ENCODE measurements at places on chromosomes 6 and 20.

GRCh38 chr6:28782113-28782673, 141.6 kb downstream of the TRIM27 start:
- DNase-seq, result no peak

DNA sequence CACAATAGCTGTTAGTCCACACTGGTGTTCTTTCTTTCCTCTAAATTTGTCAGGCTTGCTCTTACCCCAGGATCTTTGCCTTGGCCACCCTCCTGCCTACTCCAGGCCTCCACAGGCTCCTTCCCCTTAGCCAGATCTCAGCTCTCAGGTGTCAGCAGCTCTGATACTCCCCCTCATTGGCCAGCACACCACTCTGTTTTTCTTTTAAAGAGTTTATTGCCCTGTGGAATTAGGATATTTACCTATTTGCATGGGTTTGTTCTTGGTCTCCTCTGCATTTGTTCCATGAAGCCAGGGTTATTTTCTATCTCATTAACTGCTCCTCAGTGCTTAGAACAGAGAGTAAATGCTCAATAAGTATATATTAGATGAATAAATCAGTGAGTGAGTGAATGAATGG, 36.8 kb downstream of the GCNT2 start:
- DNase-seq, result no peak

DNA sequence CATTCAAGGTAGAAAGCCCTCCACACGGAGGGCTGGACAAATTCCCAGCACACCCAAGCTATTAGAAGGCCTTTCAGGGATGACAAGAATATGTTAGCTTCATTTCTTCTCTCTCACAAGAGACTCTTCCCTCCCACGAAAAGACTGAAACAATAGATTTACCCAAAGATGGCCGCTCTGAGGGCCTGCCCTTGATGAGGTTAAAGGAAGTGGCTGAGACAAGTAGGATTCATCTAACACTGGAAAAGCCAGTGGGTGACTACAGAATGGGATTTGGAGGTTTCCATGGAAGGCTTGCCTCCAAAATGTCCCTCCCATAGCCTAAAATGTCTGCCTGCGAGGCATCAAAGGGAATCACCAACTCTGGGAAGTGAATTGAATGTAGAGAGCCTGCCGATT, 277.6 kb downstream of the CLIC5 start:
- no peak for DNase-seq

DNA sequence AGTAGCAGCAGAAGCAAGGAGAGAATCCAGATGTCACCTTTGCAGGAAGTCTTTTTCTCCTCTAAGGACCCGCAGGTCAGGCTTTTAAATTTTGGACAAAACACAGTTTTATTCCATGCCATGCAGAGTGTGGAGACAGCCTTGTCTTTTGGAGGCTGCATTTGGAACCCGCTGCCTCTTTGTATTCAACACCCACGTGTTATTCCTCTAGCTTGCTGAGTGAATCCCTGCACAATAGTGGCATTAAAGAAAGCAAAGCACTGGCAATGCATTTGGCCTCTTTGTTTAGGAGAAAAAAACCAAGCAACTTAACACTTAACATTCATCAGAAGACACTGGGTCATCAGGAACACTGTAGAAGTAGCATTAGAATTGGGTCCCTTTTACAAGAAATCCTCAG, 43.5 kb downstream of the TFAP2B start:
- DNase-seq, result no peak

- DNase-seq, result no peak
Observed at GRCh38 chr6:163565140-163565539, 150.6 kb downstream of the QKI start.

GRCh38 chr6:36735110-36736071, 37.8 kb downstream of the RAB44 start:
- peak; percentile 64 for DNase-seq

DNA sequence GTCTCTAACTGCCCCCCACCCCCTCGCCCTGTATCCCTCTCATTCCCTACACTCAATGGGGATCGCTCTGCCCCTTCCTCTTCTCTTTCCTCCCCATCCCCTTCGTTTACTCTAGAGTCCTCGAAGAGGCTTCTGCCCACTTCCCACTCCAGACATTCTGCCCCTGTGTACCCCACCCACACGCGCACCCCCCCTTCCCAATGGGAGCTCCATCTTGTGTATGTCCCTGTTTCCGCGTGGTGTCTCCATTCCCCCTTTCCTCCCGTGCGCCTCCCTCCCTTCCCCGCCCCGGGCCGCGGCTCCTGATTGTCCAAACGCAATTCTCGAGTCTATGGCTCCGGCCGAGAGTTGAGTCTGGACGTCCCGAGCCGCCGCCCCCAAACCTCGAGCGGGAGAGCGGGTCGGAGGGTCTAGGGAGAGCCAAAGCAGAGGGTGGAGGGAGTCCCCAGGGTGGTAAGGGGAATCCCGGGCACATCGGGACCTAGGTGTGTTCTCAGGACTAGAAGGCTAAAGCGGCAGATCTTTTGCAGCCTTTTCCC, 679 bp upstream of the RING1 start:
- DNase-seq, result no peak

GRCh38 chr20:59422872-59423544, 122.6 kb downstream of the EDN3 start:
- DNase-seq, result no peak

- DNase-seq, result no peak
Observed at GRCh38 chr20:33296206-33296605, 13.2 kb downstream of the BPIFB1 start.

DNA sequence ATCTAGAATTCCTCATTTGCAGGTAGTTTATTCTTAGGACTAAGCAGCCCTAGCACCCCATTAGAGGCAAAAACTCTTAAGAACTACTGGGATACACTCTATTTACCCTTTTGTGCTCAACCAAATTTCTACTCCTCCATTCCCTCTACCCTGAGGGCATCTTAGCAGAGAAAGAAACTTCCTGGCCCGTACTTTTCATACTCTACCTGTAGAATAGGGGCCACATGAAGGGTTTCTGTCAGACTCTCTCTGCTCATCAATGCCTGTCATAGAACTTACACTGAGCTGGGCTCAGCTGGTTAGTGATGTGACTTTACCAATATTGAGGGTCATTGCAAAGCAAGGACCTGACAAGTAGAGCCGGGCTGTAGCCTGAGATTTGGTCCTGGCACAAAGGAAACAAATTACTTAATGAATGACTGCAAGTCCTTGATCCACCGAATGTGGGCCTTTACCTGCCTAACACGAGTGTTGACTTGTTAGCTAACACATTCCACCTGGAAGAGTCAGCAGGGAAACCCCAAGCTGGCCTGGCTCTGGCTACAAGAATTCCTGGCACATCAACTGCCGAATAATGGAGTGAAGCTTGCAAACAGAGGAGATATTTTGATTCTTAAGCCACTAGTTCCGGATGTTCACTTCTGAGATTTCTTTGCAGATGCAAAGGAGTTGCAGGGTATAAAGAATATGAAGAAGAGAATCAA, 280.5 kb upstream of the JAG1 start:
- DNase-seq, result no peak

GRCh38 chr6:143952060-143952778, 55.8 kb downstream of the PLAGL1 start:
- no peak for DNase-seq

DNA sequence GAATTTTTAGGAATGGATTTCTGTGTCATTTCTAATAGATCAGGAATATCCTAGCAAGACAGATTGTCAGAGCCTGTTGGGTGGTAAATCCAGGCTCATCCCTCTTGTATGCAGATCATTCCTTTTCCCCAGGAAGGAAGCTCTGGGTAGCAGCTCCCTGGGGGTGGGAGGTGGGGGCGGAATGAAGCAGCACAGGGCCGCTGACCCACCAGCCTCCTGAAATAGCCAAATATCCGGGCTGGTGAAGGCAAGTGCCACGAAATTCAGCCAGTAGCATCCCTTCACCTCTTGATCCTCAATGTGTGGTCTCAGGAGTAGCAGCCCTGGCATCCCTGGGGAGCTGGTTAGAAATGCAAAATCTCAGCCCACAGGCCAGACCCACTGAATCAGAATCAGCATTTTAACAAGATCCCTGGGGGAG, 256.9 kb downstream of the LRFN2 start:
- DNase-seq, result no peak

- DNase-seq, result no peak
Observed at GRCh38 chr6:114445846-114446245, 103.0 kb upstream of the HS3ST5 start.

- no peak for DNase-seq
Observed at GRCh38 chr6:50285735-50286134, 236.0 kb upstream of the DEFB112 start.

Data from activated CD4-positive, alpha-beta T cell treated with anti-CD3 and anti-CD28 coated beads, Interleukin-2, Interleukin-4, amounts not matched to agents 100 ng/mL and 50 ng/mL, durations not matched to agents 16 hours and 8 hours (primary cell).